ENCODE measurements at places on chromosomes 12 and 14.

DNA sequence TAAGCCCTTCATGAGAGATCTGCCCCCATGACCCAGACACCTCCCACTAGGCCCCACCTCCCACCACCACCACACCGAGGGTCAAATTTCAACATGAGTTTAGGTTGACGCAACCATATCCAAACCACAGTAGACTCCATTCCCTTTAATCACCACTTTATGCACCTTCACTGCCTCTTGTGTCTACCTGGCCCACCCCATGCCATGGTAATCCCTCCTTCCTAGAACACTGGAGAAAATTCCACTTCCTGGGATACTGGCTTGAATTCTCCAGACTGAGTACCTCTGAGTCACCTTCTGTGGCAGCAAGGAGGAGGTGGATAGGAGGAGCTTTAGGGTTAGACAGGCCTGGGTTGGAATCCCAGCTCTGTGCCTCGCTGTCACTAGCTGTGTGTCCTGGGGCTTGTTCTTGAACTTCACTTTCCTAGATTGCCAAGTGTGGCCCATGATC lies 26.1 kb upstream of the CIPC start:
- no peak for DNase-seq

GRCh38 chr12:112971248-112971647 lies 7.1 kb upstream of the OAS2 start:
- no peak for DNase-seq

GRCh38 chr12:67269633-67270573 lies 745 bp downstream of the CAND1 start:
- peak; percentile 50 for DNase-seq

- DNase-seq: no peak
Measured at GRCh38 chr12:96606134-96606533, 116.8 kb downstream of the CFAP54 start.

DNA sequence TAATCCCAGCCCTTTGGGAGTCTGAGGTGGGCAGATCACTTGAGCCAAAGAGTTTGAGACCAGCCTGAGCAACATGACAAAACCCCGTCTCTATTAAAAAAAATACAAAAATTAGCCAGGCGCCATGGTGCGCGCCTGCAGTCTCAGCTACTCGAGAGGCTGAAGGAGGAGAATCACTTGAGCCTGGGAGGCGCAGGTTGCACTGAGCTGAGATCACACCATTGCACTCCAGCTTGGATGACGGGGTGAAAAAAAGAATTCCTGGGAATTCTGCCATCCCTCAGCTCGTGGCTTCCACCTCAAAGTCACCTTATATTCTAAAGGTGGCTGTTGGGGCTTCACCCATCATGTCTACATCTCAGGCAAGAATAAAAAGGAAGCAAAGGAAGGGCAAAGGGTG lies 12.9 kb downstream of the BCL2L14 start:
- no peak for DNase-seq

GRCh38 chr14:35134329-35135123 lies 12.2 kb downstream of the PRORP start:
- DNase-seq: no peak

DNA sequence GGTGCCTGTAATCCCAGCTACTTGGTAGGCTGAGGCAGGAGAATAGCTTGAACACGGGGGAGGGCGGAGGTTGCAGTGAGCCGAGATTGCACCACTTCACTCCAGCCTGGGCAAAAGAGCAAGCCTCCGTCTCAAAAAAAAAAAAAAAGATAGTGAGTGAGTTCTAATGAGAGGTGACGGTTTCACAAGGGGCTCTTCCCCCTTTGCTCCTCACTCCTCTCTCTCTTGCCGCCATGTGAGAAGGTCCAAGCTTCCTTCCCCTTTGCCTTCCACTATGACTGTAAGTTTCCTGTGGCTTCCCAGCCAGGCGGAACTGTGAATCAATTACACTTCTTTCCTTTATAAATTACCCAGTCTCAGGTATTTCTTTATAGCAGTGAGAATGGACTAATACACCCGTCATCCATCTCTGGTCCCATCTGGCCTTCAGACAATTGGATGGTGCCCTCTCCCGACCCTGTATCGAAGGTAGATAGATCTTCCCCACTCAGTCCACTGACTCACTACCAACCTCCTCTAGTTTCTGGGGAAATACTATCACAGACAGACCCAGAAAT lies 27.0 kb upstream of the RCOR1 start:
- no peak for DNase-seq

DNA sequence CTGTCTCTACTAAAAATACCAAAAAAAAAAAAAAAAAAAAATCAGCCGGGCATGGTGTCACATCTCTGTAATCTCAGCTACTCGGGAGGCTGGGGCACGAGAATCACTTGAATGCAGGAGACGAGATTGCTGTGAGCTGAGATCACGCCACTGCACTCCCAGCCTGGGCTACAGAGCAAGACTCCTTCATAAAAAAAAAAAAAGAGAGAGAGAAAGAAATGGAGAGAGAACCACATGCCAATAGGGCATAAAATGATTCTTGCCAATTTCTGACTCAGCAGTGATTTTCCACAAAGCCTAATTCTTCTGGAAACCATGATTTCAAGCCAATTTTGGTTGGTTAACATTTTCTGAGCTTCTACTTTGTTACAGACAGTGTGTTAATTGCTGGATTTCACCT lies 250.4 kb upstream of the SEL1L start:
- DNase-seq: no peak

DNA sequence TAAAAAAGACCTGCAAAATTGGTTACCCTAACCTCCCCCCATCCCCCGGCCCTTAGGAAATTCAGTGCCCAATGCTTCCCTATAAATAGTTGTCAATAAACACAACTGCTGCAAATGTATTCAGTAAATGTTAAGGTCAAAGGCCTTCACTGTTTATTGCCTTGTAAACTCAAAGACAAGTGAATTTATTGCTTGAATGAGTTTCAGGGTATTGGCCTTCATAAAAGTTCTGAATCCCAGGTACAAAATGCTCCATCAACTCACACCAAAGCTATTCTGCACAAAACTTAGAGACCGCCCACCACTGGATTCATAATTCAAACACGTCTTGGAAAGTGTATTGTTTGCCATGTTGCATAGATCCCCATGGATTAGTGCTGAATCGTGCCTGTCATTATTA lies 63.3 kb upstream of the CDKN3 start:
- no peak for DNase-seq

- no peak for DNase-seq
Measured at GRCh38 chr12:111758120-111758561, 8.6 kb upstream of the ALDH2 start.

- peak; percentile 65 for DNase-seq
Measured at GRCh38 chr14:97456958-97457357, 659.8 kb downstream of the VRK1 start.
